Glomerular endothelial cell (primary cell): ENCODE measurements at places on chromosomes 6 and 20. TPM values are rescaled to one million over a fixed set of nuclear protein-coding genes. Genes with fewer than 3 reads are reported as not detected.

RIPPLY2 gene
- not detected in 2 replicates for total RNA-seq

PHACTR3 gene
- not detected in 2 replicates for total RNA-seq

TGIF2 gene
- total RNA-seq, result 22.2 and 32.6 TPM in 2 replicates

MYLK2 gene
- 2.9 and 4.1 TPM in 2 replicates for total RNA-seq

SLC35F1 gene
- total RNA-seq, result not detected in 2 replicates

TP53TG5 gene
- total RNA-seq, result not detected in 2 replicates

TTPAL gene
- total RNA-seq, result 7.0 and 7.5 TPM in 2 replicates

BMP5 gene
- total RNA-seq, result not detected in 2 replicates
